ENCODE measurements at places on chromosomes 6 and 20.

- DNase-seq: no peak
Measured at GRCh38 chr6:169938262-169938701, 186.9 kb downstream of the ERMARD start.

- peak; percentile 75 for DNase-seq
Measured at GRCh38 chr6:17580518-17581048, 19.5 kb upstream of the FAM8A1 start.

DNA sequence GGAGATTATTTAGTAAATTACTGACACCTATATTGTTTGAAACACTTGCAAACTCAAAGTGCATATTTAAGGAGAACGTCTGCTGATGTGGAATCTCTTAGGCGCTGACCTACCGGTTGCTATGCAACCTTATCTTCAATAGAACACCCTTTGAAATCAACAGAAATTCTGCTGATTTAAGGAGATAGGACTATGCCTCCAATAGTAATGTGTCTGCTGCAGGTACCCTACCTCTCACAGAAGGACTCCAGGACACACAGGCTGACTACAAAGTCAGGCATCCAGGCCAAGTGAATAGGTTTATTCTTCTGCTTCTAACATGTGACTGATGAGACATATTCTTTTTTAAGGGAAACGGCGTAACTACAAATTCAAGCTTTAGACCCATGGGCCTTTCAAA is 311.7 kb downstream of the CBLN4 start:
- no peak for DNase-seq

DNA sequence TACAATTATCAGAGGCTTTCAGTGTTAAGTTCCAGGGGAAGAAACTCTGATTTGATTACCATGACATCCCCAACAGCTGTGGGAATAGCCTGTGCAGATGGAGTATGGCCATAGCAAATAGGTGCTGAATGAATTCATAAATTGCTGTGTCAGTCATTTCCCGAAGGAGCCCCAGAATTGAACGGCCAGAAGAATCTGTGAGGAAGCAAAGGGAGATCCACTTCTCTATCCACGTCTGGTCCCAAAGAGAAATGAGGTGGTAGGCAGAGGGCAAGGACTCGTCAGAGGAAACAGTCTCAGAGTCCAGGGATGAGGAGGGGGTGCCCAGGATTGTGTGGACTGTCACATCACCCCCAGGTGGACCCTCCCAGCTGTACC is 3.1 kb upstream of the TAF8 start:
- DNase-seq: peak; percentile 62

DNA sequence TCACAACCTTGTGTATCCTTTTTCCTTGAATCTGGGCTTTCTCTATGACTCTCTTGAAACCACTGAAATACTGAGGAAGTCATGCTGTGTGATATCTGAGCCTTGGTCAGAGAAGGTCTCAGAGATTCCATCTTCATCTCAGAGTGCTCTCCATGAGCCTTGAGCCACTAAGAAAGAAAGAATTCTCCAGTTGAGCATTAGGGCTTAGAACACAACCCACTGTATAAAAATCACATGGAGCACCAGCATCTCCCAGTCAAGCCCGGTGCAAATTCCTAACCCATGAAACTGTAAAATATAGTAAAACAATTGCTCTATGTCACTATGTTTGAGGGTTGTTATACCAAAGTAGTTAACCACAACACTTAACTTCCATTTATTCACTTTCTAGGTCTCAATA is 181.4 kb downstream of the MOXD1 start:
- DNase-seq: no peak

GRCh38 chr20:11117808-11118528 is 444.2 kb upstream of the JAG1 start:
- DNase-seq: no peak

DNA sequence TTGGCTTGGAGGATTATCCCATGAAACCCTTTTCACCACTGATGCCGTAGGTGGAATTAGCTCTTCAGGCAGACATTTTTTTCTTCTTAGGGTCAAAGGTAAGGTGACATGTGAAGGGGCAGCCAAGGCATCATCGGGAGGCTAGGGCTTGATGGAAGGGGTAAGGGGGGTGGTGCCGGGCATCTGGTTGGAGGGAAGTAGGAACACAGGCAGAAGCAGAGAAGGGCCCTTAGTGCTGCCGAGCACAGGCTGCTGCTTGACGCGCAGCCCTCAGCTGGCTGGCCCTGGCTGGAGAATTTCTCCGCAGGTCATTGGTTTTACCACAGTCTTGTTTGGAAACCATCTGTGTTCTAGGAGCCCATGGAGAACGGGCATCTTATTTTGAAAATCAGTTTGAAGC is 54.7 kb downstream of the TRAF3IP2 start:
- DNase-seq: no peak

DNA sequence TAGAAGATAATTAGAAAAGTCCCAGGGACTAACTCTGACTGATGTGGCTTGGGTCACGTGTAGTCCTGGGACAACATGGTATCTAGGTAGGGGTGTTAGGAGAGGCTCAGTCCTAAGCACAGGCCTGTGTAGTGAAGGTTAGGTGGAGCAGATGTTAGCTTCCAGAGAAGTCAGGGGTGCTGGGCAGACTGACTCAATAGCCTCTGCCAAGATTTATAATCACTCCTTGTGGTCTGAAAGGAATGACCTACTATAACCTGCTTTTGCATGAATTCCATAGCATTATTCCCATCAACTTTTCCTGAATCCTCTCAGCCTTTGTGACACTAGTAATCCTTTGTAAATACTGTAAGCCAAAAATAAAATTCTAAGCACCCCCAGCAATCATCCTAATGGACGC is 10.2 kb upstream of the PEX7 start:
- no peak for DNase-seq

- DNase-seq: no peak
Measured at GRCh38 chr6:79030023-79030422, 48.0 kb downstream of the PHIP start.

- DNase-seq: no peak
Measured at GRCh38 chr6:137832110-137832509, 34.9 kb upstream of the TNFAIP3 start.

GRCh38 chr6:3413592-3413991 is 43.3 kb downstream of the SLC22A23 start:
- DNase-seq: peak; percentile 25

DNA sequence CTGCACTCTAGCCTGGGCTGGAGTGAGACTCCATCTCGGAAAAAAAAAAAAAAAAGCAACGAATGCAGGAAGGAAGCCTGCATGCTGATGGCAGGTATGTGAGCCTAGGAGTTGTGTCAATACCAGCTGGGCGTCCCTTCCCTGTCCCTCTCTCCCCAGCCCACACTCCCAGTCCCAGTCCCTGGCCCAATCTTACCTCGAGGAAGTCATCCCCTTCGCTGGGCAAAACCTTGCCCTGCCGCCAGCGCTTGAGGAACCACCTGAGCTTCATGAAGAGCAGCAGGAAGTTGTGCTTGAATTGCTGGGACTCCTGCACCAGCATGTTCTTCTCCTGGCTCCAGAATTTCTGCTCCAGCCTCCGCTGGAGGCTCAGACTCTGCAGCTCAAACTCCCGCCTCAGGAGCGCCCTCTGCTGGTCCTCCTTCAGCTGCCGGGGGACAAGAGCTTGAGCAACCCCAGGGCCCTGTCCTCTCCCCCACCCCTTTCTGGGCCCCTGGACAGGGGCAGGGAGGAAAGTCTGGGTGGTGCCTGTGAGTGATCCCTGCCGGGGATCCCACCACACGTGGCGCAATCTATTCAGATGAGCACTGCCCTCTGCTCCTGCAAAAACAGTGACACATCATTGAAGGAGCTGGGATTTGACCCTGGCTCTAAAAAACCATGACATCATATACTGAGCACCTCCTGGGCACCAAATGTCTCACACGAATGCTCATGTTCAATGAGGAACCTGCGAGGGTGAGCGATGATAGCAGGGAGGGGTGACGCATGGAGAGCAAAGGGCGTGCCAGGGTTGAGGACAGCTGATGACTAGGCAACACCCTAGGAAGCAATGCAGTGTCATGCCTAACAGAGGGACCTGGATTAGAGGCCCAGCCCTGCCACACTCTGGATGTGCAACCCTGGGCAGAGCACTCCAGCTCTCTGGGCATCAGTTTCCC is 35.0 kb upstream of the DSN1 start:
- peak; percentile 79 for DNase-seq

- no peak for DNase-seq
Measured at GRCh38 chr6:129444683-129445082, 265.3 kb downstream of the ARHGAP18 start.

DNA sequence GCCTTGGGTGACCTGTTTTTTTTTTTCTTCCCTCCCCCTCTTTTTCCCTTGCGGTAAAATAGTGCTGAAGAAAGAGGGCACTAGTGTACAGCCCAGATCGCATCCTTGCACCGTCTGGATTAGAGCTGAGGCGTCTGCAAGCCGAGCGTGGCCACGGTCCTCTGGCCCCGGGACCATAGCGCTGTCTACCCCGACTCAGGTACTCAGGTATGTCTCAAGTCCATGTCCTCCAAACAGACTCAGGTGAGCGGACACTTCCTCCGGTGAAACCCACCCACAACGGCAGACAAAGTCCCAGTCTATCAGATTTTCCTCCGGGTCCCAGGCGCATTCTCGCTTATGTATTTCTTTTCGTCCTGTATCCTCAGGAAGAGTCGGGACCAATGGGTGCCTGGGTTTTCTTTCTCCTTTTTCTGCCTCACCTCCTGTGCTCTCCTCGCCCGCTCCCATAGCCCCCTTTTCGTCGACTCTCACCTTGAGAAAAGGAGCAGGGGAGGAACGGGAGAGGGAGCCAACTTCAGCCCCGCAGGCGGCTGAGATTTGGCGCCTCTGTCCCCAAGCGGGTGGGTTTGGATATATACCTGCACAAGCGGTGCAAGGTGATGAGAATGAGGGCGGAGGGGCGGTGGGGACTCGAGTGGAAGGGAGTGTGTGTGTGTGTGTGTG is 1.1 kb upstream of the GRM1 start:
- no peak for DNase-seq

GRCh38 chr20:56447227-56447626 is 21.2 kb upstream of the RTF2 start:
- no peak for DNase-seq

- no peak for DNase-seq
Measured at GRCh38 chr6:147615659-147616456, 107.4 kb downstream of the SAMD5 start.

GRCh38 chr20:23920408-23921325 is 41.1 kb upstream of the CST5 start:
- DNase-seq: no peak

DNA sequence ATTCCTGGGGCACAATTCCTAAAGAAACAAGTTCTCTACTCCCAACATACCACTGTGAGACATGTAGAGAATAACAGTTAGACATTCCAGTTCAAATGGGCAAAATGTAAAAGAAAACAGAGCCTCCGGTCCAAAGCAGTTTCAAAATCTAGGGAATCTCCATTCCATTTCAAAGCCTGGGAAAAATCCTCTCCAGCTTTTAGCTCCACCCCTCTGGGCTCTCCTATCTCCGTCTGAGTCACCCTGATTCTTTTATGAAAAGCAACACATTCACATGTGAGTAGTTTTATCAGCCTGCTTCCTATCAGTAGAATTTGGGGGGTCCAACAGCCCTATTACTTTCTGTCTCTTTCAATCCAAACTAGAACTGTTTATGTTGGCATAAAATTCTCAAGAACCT is 3.7 kb downstream of the CSNK2A1 start:
- no peak for DNase-seq

Data from sigmoid colon (tissue), 7 donors.